ENCODE measurements at places on chromosomes 3 and 15.

- DNase-seq: no peak
Measured at GRCh38 chr3:160796089-160796812, 40.2 kb downstream of the PPM1L start.

DNA sequence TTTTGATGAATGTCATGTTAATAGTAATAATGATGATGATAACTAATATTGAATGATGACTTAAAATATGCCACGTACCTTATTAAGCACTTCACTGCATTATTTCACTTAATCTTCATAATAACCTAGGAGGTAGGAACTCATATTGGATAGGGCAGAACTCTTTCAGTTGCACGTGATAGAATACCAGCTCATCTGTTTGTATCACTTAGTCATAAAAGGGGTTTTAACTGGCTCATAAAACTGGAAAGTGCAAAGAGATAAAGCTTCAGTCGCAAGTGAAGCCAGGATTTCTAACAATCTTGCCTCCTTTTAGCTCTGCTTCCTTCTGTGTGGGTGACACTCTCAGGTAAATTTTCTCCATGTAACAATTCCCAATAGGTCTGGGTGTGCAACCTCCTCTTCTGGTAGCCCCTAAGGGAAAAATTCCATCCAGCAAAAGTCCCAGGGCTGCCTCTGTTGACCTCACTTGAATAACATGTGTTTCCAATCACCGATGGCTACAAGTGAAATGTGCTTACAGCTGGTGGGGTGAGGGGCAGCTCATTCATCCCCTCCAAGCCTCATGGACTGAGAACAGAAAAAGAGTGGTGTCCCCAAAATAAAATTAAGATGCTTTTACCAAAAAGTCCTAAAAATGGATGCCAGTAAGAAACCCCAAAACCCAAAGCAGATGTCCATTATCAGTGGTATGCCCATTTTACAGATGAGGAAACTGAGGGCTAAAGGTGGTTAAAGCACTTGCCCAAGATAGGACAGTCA, 9.3 kb downstream of the GXYLT2 start:
- DNase-seq: peak; percentile 45

DNA sequence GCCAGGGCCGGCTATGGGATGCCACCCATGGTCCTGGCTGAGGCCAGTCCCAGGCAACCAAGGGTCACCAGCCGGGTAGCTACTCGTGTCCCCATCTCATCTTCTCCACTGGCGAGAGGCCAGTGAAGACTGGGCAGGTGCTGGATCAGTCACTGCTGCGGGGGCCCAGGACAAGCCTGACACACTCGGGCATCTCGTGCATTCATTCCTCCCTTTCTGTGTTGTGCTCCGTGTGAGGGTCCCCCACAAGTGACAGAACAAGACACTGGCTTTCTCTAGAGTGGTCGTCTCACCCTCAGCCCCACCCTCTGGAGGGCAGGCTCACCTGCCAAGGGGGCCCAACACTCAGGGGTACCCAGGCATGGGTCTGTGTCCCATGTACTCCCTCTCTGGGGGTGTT, 48.4 kb downstream of the ROPN1B start:
- DNase-seq: no peak

GRCh38 chr3:115652738-115653137, 29.4 kb downstream of the GAP43 start:
- no peak for DNase-seq

- DNase-seq: no peak
Measured at GRCh38 chr15:75145027-75145841, 56.4 kb upstream of the C15orf39 start.

GRCh38 chr3:4711680-4711992, 218.5 kb downstream of the ITPR1 start:
- DNase-seq: no peak

DNA sequence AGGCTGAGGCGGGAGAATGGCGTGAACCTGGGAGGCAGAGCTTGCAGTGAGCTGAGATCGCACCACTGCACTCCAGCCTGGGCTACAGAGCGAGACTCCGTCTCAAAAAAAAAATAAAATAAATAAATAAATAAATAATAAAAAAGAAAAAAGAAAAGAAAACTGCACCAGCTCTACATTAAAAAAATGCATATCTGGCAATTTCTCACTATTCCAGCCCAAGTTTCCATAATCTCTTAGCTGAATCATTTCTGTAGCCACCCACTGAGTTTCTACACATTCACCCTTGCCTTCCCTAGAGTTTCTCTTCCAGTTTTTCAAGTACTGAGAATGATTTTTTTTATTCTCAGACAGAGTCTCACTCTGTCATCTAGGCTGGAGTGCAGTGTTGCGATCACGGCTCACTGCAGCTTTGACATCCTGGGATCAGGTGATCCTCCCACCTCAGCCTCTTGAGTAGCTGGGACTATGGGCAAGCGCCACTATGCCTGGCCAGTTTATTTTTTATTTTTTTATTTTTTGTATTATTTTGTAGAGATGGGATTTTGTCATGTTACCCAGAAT, 24.5 kb upstream of the SLC7A14 start:
- peak; percentile 3 for DNase-seq

DNA sequence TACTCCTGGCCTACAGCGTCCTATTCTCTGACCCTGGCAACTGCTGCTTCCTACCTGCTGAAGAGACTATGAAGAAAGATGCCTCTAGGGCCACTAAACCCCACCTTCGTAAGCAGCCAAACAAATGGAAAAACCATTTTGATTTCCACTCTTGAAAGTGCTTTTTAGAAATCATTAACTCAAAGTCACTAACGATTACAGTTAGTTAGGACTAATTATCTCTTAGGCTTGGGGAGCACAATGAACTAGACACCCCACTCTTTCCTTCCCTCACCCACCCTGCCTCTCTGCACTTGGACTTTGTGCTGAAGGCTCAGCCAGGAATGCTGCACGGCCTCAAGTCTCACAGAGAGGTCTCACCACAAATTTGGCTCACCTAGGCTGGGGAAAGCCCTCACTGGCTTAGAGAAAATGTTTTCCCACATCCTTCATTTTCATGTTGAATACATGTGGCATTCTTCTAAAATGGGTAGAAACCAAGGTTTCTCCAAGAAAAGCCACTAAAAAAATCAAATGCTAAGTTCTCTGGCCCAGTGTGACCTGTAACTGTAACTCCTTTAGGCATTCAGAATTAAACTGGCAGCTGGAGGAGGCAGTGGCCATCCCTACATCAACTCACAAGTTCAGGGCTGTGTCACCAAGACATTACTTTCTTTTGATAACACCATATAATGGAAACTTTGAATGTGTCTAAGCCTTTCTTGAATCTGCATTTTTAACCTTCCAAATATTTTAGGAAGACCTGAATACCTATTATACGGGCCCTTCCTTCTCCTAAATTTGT, 47.1 kb downstream of the NPTN start:
- DNase-seq: no peak

- no peak for DNase-seq
Measured at GRCh38 chr3:136780741-136781140, 28.6 kb upstream of the STAG1 start.

DNA sequence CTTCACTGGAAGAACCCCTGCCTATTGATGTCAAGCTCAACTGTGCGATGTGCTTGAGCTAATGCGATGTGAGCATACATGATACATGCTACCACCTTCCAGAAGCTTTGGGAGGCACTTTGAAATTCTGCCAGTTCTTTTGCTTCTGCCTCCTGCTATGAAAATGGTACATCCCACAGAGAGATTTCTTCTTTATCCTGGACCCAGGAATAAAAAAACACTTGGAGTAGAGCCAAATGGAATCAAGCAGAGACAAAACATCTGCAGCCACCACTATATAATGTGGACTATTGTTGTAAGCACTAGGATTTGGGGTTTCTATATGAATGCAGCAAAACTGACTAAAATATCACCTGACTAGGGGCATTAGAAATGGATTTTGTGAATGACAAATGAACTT, 119.9 kb upstream of the GAP43 start:
- DNase-seq: no peak

All from amniotic epithelial cell (primary cell).